ENCODE measurements at places on chromosomes 11 and 22.

DNA sequence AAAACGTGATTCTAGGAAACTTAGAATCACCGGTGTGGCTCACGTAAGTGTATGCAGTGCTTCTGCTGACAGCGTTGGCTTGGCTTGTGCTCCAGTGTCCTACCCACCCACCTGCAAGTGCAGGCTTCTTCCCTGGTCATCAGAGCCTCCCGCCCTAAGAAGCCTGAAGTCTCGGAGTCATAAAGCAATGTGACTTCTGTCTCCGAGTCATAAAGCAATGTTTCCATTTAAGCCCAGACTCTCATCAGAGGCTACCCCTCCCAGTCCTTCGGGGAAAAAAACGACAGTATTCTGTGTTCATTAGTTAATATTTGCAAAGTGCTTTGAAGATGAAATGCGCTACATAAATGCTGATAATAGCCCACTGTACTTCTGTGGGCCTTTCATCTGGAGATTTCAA lies 293.8 kb downstream of the OPCML start:
- no peak for DNase-seq

DNA sequence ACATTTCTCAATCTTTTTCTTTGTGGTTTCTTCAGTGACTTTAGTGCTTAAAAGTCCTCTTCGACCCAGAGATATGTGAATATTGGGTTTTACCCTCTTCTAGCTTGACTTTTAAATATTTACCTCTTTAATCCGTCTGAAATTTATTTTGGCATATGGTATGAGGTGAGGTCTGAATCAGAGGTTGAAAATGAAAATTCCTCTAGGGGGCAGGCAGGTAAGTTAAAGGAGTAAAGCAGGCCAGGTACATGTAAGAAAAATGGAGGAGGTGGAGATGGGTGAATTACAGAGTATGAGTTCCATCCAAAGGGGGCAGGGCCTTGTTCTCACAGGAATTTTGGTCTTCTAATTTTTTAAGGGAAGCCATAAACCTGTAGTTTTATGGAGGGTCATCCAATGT lies 263.8 kb upstream of the NARS2 start:
- DNase-seq = peak; percentile 21

DNA sequence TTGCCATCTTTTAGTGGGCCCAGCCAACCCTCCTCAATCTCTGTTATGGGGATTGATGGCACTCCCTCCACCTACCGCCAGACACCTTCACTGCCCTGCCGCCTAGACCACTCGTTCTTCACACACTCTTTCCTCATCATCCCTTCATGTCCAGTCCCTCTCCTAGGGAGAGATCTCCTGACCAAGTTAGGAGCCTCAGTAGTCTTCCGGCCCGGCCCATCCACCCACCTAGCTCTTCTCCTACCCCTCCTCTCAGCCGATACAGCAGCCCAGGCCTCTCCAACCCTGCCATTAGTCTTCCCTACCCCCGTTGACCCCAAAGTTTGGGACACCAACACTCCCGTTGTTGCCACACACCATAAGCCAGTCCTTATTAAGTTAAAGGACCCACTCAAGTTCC lies 11.0 kb upstream of the OR56A3 start:
- DNase-seq = no peak

- no peak for DNase-seq
Measured at GRCh38 chr11:100800202-100800601, 113.1 kb downstream of the ARHGAP42 start.

GRCh38 chr11:78370406-78371172 lies 47.0 kb downstream of the GAB2 start:
- no peak for DNase-seq

DNA sequence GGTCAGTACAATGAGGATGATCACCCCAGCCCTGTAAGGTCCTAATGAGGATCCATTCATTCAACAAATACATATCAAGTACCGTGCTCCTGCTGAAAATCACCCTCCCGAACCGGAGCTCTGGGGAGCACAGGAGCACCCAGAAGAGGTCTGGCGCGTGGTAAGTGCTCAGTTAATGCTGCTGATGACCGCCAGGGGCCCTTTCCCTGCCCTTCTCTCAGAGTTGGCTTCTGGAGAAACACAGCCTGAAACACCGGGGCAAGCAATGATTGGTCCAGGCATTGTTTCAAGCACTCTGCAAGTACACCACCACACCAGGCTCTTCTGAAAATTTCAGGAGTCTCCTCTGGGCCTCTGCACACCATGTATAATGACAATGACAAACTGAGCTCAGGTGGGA lies 3.8 kb upstream of the CCDC86 start:
- no peak for DNase-seq

Data from NCI-H345 (cell line).